ENCODE measurements at places on chromosomes 4 and X.

- no peak for DNase-seq
These were observed 220.3 kb upstream of the VEGFC start for GRCh38 chr4:177012918-177013545.

DNA sequence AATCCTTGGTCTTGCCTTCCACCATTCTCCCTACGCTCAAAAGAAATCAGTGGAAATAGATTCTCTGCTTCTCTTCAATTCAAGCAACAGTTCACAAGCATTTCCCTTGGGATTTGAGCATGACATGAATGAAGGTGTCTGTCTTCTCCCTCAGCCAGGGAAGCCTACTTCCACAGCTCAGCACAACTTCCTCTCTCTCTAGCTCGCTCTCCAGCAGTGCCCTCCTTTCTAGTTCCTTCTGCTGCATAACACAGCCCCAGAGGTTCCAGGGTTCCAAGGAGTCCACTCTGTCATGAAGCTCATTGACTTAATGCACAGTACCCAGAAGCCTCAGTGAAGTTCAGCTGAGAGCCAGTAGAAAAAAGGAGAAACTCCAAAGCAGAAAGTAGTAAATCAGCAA lies 81.3 kb downstream of the PLS3 start:
- DNase-seq = no peak

- no peak for DNase-seq
These were observed 73.3 kb downstream of the LIMCH1 start for GRCh38 chr4:41611124-41611838.

DNA sequence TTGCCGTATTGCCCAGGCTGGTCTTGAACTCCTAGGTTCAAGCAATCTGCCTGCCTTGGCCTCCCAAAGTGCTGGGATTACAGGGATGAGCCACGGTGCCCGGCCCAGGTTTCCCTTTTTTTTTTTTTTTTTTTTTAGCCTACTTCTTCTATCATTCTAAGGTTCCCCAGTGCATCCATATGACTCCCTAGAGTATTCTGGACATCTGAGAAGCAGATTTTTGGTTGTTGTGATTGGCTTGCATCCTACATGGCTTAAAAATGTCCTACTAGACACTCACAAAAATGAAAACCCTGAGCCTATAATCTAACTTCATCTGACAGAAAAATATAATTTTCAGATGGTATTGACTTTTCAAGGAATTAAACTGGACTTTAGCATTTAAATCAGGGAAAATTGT lies 41.7 kb downstream of the SMIM14 start:
- DNase-seq = no peak

GRCh38 chr4:150130933-150131332 lies 52.7 kb downstream of the DCLK2 start:
- DNase-seq = no peak

DNA sequence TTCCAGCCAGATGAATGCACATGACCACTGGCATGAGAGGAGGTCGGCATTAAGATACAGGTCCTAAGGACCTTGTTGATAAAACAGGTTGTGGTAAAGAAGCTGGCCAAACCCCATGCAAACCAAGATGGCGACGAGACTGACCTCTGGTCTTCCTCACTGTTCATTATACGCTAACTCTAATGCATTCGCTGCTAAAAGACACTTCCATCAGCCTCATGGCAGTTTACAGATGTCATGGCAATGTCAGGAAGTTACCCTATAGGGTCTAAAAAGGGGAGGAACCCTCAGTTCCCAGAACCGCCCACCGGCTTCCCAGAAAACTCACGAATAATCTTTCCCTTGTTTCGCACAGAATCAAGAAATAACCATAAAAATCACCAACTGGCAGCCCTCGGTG lies 182.4 kb downstream of the DHRSX start:
- no peak for DNase-seq

GRCh38 chr4:174198828-174199227 lies 84.6 kb downstream of the FBXO8 start:
- no peak for DNase-seq

DNA sequence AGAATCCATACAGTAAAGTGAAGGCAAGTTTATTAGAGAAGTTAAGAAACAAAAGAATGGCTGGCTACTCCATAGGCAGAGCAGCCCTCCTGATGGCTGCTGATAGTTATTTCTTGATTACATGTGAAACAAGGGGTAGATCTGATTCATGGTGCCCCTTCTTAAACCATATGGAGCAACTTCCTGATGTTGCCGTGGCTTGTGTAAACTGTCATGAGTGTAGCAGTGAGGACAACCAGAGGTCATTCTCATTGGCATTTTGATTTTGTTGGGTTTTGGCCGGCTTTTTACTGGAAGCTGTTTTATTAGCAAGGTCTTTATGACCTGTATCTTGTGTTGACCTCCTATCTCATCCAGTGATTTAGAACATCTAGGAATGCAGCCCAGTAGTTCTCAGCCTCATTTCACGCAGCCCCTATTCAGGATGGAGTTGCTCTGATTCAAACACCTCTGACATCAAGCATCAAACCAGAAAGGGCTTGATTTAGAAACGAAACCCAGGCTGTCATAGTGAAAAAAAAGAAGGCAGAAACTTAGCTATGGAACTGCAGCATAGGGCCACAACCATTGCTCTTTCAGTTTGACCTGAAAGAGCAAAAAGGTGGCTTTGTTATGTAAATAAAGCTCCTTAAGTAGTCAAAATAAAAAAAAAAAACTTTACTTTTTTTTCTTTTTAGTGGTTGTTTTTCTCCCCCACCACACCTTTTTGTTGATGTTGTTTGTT lies 37.8 kb downstream of the SPCS3 start:
- DNase-seq = no peak

GRCh38 chrX:79165806-79166205 lies 21.3 kb downstream of the GPR174 start:
- no peak for DNase-seq

DNA sequence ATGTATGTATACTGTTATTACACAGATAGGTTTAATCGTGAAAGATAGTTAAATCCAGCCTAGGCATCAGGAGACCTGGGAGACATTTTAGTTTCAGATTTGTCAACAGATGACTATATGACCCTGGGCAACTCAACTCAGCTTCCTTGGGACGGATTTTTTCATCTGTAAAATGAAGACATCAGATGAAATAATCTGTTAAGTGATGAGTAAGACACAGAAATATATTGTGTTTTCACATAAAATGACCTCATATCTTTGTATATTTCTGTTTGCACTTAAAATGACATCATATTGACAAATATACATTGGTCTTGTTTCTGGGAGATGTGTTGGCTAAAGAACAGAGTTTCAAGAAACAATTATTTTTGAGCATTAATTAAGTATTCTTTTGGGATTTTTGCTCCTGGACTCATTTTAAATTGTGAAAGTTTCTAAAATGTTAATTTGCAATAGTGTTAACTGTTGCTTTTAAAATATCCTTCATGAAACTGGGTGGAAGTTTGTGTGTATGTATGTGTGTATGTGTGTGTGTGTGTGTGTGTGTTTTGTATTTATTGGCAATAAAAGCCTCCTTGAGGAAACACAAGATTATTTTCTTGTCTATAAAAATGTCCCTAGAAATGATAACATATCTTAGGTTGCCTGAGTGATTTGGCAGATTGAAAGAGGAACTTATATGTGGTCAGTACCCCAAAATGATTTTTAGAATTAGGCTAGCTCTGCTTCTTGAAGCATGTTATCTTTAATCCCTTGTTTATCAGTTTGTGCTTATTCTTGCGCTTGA lies 29.1 kb upstream of the MMAA start:
- DNase-seq = no peak

DNA sequence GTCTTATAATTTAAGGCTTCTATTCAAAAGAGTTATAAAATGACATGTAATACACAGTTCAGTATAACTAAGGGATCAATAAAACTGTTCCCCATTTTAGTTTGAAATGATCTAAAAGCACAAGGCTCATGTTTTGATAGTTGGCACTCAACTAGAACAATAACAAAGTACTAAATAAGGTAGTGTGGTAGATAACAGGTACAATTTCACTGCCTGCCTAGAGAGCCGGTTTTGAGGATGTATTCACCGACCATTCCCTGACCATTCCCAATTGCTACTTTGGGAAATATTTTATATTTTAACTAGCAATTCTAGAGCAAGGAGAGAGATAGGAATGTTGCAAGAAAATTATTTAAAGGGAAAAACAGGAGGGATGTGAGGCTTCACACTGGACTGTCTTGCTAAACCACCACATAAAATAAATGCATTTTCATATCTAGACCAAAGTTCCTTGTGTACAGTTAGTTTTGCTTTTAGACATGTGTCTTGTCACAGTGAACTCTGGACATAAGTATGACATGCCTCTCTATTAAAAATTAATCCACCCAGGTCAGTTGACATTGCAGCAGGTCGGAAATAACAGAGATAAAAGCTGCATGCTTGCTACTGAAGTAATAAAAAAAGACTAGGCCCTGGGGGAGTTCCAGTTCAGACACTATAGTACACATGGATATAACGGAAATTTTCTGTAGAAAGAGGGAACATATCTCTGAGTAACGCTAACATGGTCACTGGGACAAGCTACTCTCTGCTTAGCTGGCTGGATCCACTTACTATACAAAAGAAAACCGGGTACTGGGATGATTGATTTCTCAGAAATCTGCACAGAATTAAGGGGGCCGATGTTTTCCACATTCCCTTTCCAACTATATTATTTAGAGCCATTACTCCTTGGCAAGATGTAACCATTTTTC lies 56.3 kb upstream of the NAP1L5 start:
- no peak for DNase-seq

DNA sequence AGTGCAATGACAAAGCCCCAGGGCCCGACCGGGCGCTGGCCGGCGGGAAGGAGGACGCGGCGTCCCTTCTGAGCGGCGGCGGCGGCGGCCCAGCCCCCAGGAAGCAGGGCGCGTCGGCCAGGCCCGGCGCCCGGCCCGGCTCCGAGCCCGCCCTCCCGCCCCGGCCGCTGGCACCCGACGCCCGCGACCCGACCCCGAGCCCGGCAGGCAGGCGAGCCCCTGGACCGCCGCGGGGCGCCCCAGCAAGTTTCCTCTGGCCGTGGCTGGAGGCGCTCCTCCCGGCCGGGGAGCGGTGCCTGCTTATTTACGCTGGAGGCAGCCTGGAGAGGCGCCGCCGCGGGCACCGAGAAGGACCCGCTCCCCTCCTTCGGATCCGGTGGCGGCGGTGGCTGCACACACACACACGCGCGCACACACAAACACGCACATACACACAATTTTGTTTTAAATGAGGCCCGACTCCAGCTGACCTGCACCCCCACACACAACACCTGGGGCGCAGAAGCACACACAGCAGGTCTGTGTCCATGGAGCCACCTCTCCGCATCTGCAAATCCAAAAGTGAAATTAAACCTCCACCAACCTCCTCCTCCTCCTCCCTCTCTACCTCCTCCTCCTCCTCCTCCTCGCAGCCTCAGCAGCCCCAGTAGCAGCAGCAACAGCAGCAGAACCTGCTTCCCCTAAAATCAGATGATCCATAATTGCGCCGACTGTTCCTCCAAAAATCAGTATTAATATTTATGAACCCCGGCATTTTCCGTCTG lies 669 bp downstream of the IRF2 start:
- peak; percentile 38 for DNase-seq

DNA sequence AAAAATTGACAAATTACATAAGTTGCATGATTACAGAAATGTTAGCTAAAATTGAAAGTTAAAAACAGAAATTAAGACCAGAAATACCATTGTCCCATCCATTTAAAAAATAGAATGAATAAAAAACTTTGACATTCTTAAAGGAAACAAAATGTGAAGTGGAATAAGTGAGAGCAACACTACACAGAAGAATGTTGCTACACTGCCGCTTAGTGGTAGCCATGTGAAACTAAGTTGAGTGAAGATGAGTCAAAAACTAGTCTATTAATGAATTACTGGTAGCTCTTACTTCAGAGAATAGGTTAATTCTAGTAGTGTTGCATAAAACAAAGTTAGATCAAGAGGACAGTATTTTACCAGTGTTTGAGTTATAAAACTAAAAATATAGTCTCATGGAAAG lies 571.0 kb upstream of the KLHL4 start:
- DNase-seq = peak; percentile 39

- DNase-seq = no peak
These were observed 1359.5 kb upstream of the DIAPH2 start for GRCh38 chrX:95325185-95325584.

DNA sequence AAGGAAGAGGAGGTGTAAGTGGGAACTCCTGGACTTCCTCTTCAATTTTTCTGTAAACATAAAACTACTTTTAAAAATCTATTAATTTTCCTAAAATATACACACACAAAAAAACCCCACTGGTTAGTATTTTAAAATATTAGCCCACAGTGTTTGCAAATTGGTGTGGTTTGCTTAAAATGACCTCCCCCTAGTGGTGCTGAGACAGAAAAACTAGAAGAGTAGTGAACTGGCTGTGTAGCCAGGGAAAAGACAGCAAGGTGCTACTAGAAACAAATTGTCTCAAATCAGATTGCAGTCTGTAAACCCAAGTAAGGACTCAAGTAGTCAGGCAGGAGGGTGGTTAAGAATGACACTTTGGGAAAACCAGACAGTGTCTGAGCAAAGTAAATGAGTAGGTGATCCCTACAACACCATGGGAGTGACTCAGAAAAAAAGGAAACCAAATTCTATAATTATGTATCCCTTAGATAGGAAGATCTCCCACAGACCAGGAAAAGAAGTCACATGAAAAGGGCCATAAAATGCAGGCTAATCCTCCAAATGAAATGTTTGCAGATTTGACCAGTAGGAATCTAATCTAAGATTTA lies 26.0 kb downstream of the AMTN start:
- no peak for DNase-seq

- no peak for DNase-seq
These were observed 6.1 kb downstream of the TCEANC start for GRCh38 chrX:13659063-13659462.

Data from NCI-H748 treated with DMSO at 0.1 percent for 48 hours (cell line).